ENCODE measurements at places on chromosomes 5 and 9.

DNA sequence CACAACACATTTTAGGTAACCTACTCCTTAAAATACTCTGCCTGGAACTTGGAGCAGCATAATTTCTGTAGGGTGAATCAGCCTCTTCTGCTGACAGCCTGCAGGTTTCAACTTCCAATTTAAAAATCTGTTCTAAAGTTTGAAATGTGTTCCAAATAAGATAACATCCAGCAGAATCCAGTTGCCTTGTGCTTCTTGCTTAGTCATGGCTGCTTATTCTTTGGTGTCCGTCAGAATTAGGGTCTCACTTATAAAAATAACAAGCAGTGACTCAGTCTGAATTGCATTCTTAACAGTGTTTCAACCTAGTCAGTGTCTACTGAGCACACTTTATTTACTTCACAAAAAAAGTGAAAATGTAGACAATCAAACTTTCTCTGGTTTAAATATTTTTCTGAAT lies 3.7 kb downstream of the CDH6 start:
- DNase-seq: no peak

GRCh38 chr9:18350036-18350435 lies 123.9 kb upstream of the ADAMTSL1 start:
- no peak for DNase-seq

- no peak for DNase-seq
Observed at GRCh38 chr5:8341406-8341805, 472.5 kb downstream of the MTRR start.

- no peak for DNase-seq
Observed at GRCh38 chr9:81317939-81318338, 371.4 kb downstream of the TLE1 start.

GRCh38 chr5:150636391-150637244 lies 3.8 kb upstream of the SYNPO start:
- no peak for DNase-seq

DNA sequence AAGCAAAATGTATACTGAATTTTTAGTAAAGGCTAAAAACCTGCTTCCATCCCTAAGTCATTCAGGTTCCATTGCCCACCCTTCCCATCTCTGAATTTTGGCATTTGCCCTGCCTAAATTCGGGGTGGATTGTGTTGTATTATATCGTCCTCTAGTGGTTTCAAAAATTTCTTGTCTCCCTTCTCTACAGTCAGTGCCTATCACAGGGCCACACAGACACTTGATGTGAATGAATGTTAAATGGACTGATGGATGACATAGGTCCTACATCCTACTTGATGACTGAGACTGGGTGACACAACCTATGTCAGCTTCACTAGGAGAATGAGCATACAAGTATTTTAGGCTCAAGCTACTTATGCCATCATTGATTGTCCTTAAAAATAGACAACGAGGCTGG lies 45.6 kb upstream of the SLC30A5 start:
- DNase-seq: no peak

DNA sequence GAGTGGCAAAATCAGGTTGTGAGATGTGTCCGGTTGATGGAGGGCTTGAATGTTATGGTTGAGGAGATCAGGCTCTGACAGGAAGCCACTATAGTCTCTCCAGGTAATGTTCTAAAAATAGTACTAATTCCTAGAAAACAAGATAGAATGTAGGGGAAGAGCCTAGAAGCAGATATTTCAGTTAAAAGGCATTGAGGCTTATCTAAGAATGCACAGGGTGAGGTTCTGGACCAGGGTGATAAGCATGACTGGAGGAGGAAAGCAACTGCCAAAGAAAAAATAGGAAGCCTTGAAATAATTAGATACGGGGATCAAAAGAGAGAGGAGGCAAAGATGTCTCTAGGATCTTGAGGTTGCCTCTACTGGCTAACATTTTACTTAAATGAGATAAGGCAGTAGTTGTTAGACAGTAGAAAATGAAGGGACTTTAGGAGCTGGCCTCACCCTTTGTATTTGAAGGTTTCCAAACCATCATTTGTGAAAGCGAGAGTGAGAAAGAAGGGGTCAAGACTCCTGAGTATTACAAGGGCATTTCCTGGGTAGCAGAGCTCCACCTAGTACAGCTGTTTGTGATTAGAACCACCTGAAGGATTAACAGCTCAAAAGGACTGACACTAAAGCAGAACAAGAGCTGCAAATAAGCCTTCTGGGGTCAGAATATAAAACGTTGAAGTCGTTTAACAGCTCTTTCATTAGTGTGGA lies 15.4 kb upstream of the ARL15 start:
- DNase-seq: no peak

DNA sequence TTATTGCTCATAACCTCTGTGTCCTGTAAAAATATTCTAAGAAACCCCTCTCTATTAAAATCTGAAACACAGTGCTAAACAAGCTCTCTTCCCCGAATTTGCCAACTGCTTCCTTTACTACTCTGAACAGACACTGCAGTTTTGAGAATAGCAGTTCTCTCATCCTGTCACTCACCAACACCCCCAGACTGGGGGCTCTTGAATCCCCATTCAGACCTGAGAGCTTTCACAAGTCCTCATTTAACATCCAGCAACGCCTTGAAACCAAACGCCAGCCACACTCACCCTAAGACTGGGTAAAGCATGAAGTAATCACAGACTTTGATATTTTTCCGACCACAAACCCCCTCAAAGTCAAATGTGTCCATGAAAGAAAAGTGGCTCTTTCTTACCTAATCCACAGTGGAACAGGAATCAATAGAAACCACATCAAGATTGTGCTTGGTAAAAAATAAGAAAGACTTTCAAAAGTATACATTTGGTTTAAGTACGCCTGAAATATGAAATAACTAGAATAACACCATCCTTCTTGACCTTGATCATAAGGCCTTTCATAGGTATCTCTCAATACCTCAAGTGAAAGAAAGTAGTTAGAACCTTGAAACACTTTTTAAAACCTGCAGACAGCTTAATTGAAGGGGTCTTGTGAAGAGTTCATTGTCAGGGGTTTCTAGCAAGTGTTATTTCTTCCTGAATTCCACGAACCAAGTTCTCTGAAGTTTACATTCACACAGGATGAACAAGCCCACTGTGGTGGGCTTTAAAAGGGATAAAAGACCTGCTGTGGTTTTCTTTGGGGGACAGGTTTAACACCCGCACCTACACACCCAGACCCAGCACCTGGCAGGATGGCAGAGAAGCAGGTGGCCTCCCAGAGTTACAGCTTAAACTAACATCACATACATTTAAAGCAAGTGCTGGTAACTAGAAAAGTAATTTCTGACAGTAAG lies 412.6 kb downstream of the MLLT3 start:
- no peak for DNase-seq

DNA sequence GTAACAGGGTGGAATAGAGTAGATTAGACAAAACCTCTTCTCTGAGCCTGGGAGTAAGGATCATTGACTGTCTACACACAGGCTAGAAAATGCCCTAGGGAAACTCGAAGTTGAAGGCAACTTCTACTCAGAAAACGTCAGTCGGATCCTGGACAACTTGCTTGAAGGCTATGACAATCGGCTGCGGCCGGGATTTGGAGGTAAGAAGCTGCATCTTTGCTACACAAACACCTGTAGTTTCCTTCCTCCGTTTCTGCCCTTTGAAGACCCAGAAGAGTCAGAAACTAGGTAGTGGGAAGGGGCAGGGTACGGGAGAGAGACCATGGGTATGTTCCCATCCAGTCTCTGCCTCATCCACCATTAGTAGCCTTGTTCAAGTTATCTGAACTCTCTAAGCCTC lies 628 bp downstream of the GABRA6 start:
- DNase-seq: no peak

GRCh38 chr5:96220610-96221390 lies 212.2 kb downstream of the PCSK1 start:
- DNase-seq: no peak

GRCh38 chr5:68189613-68190012 lies 25.9 kb upstream of the PIK3R1 start:
- DNase-seq: no peak

- DNase-seq: no peak
Observed at GRCh38 chr5:116038817-116039216, 6.5 kb downstream of the ARL14EPL start.

DNA sequence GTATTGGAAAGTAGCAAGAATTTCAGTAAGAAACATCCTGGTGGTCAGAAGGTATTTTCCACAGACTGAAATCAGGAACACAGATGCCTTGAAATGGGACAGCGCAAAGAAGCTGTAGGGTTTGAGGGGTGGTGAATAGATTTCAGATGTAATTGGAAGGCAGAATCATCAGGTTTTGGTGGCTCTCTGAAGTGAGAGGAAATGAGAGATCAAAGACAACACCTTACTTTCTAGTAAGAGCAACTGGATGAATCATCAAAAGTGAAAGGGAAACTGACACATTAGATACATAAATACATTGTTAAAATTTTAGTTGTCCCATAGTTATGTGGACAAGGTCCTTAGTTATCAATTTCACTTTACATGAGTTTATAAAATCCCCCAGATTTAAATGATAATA lies 188.2 kb upstream of the SLC27A6 start:
- no peak for DNase-seq

GRCh38 chr9:134344068-134344799 lies 18.0 kb downstream of the RXRA start:
- DNase-seq: no peak

GRCh38 chr9:99778836-99779235 lies 42.8 kb upstream of the NR4A3 start:
- DNase-seq: no peak

GRCh38 chr5:3362606-3362910 lies 233.1 kb upstream of the IRX1 start:
- no peak for DNase-seq

DNA sequence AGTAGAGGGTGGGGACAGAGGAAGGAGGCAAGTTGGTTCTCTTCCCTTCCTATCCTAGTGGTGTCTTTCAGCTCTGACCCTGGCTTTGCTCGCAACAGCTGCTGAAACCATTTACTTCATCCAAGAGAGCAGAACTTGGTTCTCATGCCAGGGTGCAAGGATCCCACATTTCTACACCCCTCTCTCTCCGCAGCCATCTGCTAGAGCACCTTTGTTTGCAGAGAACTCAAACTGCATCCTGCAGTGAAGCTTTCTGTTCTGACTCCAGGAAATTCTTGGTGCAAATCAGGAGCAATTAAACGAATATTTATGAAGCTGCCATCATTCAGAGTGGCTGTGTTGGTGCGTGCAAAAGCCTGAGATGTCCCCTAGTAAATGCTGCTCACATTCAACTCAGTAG lies 31.9 kb downstream of the NEUROG1 start:
- no peak for DNase-seq

- DNase-seq: no peak
Observed at GRCh38 chr5:125012727-125013451, 266.4 kb upstream of the ZNF608 start.

GRCh38 chr9:112487799-112488340 lies 1.2 kb downstream of the KIAA1958 start:
- DNase-seq: no peak

DNA sequence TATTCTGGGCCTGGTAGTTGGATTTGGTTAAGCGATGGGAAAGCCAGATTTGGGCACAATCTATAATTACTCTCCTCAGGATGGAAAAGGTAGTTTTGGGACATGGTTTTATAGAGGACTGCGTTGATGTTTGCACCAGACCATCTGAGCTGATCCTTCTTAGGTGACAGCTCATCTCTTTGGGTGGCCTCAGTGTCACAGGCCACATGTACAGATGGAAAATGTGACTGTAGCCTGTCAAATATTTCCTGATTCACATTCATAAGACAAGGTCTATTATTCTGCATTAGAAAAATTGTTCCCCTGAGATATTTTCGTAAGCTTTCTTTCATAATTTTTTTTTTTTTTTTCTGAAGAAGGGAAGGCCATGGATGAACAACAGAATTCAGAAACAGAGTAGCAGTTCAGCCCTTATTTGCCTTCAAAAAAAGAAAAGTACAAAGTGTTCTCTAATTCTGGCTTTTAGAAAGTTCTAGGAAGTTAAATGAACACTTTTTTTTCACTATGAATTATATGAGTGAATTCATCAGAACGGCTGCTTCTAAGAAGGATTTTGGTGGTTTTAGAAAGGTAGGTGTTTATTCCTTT lies 81.0 kb downstream of the NNT start:
- DNase-seq: no peak

GRCh38 chr9:121841771-121842611 lies 190.6 kb downstream of the DAB2IP start:
- DNase-seq: peak; percentile 7

DNA sequence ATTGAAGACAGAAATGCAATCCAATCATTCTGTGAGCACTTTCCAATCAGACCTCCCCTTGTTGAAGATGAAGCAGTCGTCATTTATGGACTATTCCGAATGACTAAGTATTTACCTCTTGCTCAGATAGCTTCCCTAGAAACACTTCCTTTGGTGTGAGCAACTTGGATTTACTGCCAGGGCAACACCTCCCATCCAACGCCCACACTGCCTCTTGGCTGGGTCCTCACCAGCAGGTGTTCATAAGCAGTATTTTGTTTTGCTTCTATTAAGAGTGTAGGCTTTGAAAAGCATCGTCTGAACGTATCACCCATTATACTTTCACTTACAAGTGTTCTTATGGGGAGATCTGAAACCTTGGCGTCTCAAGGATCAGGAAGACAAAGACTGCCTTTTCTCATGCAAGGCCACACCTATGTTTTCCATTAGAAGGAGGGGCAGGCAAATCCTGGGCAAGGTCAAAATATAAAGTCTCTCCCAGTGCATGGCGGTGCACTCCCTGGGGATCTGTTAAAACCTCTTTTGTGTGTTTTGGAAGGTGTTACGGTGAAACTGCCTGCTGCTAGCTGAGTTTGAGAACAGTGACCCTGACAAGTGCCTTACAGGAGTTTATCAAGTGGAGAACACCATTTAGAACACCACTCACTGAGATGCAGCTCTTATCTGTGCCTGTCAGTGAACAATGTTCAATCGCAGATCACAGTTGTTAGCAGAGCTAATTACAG lies 10.6 kb upstream of the MARCHF3 start:
- no peak for DNase-seq

DNA sequence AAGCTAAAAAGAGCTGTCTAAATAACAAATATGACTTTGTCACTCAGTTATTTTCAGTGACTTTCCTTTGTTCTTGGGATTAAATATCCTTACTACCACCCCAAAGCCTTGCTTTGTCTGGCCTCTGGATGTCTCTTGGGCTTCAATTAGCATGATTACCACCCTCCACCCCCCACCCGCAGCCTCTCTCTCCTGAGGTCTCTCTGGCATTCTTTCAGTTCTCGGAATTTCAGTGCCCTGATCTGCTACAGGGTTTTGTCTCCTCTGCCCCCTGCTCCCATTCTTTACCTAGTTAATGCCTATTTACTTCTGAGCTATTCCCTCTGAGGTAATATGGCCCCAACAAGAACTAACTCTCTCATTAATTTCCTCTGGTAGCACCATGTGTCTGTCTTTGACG lies 376.4 kb downstream of the DEPDC1B start:
- DNase-seq: no peak

GRCh38 chr9:114688379-114688778 lies 6.4 kb upstream of the TEX48 start:
- DNase-seq: no peak
